ENCODE measurements at places on chromosomes 1 and 21.

GRCh38 chr21:32979598-32980268 is 46.0 kb upstream of the OLIG2 start:
- no peak for DNase-seq

DNA sequence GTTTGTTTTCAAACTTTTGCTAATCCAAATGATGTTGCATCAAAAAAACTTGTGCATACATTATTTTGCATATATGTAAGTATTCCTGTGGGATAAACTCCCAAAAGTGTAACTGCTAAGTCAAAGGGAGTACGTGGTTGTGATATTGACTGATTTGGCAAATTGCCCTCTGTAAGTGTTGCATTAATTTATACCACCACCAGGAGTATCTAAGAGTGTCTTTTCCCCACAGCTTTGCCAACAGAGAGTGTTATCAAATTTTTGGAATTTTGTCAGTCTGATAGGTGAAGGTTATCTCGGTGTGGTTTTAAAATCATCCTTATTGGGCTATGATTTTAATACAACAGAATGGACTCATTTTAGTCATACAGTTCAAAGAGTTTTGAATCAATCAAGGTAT is 30.1 kb upstream of the PARP1 start:
- DNase-seq = no peak

DNA sequence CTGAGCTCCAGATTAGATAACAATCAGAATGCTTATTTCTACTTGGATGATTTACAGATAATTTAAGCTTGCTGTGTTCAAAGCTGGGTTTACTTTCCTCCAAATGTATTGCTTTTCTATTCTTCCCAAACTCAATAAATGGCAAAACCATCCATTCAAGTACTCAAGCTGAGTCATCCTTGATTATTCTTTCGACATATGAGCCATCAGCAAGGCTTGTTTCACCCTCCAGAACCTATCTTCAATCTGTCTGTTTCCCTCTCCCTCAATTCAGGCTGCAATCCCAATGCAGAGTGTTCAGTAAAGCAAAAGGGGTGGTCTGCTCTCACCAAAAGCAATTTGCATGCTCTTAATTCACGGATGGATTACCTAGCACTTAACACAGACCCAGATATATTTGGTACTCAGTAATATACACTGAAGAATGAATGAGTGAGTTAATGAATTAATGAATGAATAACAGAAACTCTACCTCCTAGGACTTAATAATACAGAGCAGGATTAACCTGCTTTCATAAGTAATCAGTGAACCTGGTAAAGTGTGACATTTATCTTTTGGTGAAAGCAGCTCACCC is 41.9 kb downstream of the DDR2 start:
- no peak for DNase-seq

GRCh38 chr1:47325528-47325927 is 8.1 kb upstream of the CMPK1 start:
- no peak for DNase-seq

- no peak for DNase-seq
Measured at GRCh38 chr1:39977202-39977601, 22.3 kb downstream of the MFSD2A start.

DNA sequence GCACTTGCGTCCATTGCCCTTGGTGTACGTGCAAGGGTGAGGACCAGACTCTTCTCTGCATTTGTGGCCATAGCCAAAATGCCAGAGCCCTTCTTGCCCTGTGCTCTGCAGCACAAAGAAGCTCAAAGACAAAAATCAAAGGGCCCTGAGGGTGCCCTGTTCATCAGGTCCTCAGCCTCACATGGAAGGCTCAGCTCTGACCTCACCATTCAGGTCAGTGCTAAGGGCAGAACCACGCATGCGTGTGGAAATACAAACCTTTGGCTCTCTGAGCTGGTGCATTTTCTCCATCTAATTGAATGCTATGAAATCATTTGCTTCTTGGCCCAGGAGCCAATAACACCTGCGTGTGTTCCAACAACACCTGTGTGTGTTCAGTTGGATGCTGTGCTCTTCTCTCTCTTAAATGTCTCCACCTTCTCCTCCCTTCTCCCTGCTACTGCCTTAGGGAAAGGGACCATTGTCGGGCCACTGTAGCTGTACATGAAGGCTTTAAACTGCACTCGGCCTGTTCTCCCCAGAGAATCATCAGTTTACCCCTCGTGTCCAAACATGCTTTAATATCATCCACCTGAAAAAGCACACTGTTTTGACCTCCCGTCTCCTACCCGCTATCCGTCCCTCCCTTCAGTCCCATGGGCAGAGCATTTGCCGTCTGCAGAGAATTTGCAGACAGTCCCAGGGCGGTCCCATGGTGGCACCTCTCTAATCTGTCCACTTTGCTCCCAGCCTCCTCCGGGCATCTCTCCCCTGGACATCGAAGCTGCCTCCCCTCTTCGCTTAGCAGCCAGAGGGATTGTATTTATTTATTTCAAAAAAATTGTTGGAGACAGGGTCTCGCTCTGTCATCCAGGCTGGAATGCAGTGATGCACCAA is 60.6 kb downstream of the EVA1C start:
- DNase-seq = no peak
